ENCODE measurements at places on chromosomes 11 and 22.

- DNase-seq = no peak
Measured at GRCh38 chr11:86537541-86538222, 134.7 kb downstream of the ME3 start.

GRCh38 chr11:8186429-8186828, 17.6 kb upstream of the RIC3 start:
- DNase-seq = no peak

DNA sequence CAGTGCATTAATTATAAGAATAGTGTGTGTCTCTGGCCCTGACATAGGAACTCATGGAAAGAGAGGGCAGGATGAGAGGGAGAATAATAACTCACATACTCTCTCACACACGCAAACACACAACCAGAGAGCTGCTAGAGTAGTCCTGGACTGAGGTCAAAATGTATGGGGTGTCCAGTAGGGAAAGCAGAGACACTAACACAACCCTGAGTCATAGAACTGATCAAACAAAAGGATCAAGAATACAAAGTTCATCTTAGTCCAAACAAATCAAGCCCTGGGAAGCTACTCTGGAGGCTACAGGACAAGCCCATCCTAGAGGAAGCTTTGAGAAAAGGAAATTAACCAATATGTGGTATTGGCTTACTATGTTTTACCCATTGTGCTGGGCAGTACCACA, 178.5 kb upstream of the GUCY1A2 start:
- no peak for DNase-seq

DNA sequence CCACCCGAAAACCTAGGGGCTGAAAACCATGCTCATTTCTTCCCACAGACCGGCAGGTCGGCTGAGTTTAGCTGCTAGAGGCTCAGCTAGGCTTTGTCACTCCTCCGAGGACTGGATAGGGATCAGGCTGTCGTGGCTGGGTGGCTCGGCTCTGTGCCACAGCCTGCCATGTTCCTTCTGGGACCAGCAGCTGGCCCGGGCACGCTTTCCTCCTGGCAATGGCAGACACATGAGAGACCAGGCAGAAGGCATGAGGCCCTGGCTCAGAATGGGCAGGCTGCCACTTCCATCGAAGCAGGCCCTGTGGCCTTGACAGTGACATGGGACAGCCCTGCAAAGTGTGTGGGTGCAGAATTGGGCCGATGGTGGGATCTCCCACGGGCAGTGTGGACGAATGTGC, 20.9 kb downstream of the PARVG start:
- DNase-seq = no peak

- DNase-seq = no peak
Measured at GRCh38 chr11:98895936-98896335, 124.8 kb upstream of the CNTN5 start.

DNA sequence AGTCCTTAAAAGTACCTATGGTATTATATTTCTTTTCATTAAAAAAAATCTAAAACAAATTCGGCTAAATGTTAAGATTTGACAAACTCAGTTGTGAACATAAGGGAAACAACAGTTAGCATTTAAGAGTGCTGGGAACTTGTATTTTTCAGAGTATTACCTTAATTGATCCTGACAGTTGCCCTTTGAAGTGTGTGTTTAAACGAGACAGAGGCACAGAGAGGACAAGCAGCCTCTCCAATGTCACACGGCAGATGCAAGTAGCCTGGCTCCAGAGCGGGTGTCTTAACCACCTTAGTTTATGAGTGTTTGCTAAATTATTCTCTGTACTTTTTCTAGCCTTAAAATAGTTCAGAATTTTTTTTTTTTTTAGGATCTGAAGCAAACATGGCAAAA, 80.9 kb downstream of the TIMP3 start:
- no peak for DNase-seq

- DNase-seq = no peak
Measured at GRCh38 chr22:28341001-28341400, 338.6 kb downstream of the TTC28 start.

DNA sequence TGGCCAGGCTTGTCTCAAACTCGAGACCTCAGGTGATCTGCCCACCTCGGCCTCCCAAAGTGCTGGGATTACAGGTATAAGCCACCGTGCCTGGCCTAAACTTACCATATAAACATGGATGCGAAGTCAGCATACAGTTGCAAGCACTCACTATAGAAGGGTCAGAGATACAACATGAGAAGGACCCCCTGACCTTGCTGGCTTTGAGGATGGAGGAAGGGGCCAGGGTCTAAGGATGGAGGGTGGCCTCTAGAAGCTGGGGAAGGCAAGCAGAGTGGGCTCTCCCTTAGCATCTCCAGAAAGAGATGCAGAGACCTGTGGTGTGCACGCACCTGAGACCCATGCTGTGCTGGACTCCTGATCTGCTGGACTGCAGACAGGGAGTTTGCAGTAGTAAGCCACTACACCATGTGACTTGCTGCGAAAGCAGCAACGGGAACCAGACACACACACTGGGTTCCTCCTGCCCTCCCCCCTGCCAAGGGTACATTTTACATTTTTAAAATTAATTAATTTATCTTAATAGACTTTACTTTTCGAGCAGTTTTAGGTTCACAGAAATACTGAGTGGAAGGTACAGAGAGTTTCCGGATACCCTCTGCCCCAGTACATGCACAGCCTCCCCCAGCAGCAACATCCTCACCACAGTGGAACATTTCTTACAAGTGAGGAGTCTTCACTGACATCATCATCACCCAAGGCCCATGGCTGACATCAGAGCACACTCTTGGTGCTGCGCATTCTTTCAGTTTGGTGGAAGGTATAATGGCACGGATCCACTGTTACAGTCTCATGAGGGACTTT, 170.1 kb upstream of the B3GAT1 start:
- no peak for DNase-seq

DNA sequence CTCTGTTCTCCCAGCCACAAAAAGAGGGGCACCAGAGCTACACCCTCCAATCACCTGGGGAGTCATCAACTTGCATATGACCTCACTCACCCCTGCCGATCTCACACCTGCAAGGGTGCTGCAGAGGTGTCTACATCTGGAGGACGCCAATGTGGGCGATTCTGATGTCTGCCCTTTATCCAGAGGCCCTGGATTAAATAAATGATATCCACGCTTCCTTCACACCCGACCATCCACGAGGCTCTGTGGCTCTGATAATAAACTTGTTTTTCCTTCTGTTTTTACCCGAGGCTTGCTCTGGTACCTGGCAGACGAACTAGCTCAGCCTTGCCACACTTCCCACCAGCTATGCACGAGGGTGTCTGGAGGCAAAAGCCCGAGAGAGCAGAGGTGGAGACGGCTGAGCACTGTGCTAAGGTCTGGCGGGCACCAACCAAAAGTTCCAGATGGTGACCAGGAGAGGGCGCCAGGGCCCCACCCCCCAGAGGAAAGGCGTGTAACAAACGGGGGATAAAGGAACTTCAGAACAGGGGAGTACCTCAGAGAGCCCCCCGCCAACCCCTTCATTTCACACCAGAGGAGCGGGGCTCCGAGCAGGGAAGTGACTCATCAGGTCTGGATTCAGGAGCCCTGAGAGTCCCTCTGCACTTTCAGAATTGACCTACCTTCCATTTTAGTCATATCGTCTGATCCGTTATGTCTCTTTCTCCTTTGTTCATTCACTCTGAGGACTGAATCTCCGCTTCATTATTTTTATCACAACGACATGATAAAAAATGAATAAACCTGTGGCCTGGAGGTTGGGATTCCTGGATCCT, 13.5 kb downstream of the SCN3B start:
- DNase-seq = no peak

DNA sequence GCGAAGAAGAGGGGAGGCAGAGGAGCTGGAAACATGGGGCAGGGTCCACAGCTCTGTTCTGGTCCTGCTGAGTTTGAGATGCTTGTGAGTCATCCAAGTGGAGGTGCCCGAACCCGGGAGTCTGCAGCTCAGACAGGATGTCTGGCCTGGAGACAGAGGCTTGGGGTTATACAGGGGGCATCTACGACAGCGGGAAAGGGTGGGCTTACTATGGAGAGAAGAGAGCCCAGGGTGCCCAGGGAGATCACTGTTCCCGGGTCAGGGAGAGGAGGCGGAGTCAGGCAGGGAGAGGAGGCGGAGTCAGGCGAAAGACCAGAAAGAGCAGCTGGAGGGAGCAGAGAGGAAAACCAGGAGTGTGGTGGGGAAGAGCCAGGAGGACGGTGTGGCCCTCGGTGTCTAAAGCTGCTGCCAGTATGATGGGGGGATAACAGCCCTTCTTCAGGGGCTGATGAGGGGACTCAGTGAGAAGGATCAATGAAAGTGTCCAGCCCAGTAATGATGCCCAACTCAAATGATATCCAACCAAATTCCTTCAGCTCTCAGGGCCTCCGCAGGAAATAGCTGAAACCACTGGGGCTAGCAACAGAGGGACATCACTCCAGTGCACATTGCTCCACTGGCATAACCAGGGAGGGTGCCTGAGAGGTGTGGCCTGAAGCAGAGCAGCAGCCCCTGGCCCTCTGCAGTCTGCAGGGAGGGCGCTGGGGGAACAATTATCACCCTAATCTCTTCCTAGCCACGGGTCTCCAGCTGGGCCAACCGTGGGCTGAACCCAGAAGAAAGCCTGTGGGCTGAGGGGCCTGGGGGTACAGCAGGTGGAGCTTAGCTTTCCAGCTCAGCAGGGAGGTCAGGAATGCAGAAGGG, 2.6 kb upstream of the LTBP3 start:
- no peak for DNase-seq
